ENCODE measurements at places on chromosomes 2 and 18.

DNA sequence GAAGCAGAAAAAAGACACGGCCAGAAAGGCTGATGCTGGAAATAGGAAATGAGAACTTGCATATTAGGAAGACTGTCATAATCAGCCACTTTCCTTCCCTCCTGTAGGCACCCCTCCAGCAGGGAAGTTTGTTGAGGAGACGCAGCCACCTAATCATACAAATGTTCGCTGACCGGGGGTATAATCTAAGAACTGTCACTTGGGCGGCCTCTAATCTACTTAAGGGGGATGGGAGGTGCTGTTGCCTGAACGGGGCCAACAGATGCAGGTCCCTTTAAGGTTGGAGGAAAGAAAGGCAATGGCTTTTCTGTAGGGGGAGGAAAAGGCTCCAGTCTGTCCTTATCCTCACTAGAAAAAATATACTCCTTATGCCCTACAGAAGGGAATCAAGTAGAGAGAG, 50.6 kb downstream of the DNAJC10 start:
- DNase-seq: no peak

GRCh38 chr2:8153258-8153718, 528.6 kb upstream of the ID2 start:
- no peak for DNase-seq

DNA sequence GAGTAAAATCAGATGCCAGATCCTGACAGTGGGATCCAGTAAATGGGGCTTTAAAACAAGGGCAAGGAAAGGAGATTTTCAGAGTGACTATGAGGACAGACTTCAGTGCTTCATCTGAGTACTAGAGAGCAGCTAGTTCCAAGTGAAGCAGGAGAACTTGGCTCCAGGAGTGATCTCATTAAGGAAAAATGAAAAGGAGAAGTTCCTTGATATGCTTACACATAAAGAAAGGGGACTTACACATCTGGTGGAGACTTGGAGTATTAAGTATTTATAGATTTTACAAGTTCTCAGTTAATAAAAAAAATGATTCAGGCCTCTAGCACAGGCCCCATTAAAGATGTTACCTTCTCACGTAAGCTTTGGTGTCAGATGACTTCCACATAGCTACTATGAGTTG, 105.8 kb downstream of the ICOS start:
- no peak for DNase-seq

- DNase-seq: no peak
Measured at GRCh38 chr2:85091838-85092237, 41.4 kb upstream of the TCF7L1 start.

DNA sequence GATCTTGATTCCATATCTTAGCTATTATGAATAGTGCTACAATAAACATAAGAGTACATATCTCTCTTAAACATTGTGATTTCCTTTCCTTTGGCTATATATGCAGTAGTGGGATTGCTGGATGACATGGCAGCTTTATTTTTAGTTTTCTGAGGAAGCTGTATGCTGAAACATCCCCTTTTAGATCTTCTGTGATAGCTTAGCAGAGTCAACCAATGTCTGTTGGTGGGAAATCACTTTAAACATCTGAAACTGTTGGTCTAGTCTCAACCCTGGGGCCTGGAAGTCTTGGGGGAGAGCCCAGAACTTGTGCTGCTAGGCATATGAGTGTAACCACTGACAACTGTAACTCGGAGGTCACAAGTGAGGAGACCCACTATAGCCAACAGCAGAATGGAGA, 378.6 kb upstream of the SLC14A2 start:
- DNase-seq: no peak

- DNase-seq: no peak
Measured at GRCh38 chr2:70381821-70382220, 80.0 kb upstream of the FAM136A start.

DNA sequence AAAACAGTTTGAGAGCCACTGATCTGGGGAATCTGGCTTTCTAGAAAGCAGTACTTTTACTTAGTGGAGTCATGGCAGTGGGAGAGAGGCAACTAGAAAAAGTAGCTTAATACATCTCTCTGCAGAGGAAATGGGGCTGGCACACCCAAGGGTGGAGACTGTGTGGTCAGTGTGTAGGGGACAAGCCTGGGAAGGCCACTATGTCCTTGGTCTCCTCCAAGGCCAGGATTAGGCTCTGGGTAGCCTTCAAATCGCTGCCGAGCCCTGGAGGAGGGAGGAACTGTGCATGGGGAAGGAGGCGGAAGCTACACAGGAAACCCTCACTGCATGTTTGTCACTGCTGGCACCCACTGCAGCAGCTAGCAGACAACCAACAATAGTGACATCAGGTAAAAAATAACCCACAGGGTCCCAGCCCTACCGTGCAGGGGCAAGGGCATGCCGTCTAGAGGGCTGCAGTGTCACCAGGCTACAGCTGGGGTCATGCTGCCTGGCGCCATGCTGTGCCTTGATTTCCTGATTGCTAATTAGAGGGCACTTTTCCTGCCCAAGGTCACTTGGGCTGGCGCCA, 34.8 kb downstream of the LBH start:
- DNase-seq: no peak

GRCh38 chr2:139064159-139064558, 284.0 kb upstream of the NXPH2 start:
- DNase-seq: no peak

GRCh38 chr18:37425222-37425621, 140.4 kb downstream of the CELF4 start:
- DNase-seq: no peak

DNA sequence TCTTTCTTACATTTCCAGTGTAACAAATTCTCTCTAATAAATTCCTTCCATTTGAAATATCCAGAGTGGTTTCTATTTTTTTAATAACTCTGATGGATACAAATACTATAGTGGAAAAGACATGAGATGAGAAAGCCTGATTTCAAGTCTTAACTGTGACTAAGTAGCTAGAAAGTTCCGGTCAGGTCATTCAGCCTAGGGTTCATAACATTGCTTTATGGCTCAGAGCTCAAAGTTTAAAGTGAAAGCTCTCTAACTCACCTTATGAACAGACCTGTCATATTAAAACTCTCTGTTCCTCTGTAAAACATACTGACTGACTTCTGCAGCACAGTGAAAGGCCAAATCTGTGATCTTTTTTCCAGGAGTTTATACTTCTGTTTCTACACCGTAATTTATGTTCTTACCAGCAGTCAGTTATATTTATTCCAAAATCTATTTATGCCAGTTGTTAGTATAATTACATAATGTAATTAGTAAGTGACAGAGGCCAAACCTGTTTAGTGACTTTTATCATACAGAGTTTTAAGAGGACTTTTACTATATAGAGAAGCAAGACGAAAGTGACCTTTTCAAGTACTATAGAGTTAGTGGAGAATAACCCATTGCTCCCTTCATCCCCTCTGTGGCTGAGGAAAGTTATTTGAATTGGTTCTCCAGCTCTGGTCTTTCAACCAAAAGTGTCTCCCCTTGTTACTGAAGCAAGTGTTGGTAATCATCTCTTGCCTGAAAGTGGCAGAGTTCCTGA, 118.8 kb upstream of the PDE1A start:
- no peak for DNase-seq

- no peak for DNase-seq
Measured at GRCh38 chr2:75621228-75621627, 25.4 kb upstream of the MRPL19 start.

DNA sequence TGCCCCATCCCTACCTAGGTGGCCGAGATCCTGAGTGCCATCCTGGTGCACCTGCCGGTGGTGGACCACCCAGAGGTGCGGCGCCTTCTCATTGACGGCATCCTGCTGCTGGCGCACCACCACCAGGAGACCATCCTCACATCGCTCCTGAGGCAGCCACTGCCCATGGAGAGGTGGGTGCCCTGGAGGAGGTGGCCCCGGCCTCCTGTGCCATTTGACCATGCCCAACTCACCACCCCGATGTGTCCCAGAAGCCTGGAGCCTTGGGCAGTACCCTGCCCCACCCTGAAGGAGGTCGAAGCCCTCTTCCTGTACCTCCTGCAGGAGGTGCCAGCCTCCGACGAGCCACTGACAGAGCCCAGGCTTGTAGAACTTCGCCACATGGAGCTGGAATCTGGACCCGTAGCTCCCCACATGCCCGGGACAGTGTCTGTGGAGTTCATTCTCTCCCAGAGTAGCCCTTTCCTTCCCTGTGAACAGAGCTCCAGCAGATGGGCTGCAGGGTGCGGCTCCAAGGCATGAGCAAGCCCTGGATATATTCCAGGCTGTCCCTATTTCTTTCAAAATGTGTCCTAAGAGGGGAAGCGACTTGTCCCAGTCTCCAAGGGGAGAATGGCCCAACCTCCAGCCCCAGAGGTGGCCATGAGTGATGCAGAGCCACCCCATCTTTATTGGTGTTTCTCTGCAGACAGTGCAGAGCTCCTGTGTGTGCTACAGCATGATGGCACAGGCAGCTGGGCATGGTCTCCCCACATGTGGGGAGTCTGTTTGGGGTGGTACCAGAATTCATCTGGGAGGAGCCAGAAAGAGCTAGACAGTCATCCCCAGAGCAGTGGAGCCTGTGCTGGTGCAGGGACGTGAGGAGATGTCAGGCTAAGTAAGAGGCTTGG, 34.2 kb downstream of the HJURP start:
- DNase-seq: no peak

GRCh38 chr2:3131636-3132326, 245.8 kb downstream of the EIPR1 start:
- DNase-seq: no peak

- DNase-seq: no peak
Measured at GRCh38 chr18:25175558-25176517, 176.1 kb downstream of the ZNF521 start.

DNA sequence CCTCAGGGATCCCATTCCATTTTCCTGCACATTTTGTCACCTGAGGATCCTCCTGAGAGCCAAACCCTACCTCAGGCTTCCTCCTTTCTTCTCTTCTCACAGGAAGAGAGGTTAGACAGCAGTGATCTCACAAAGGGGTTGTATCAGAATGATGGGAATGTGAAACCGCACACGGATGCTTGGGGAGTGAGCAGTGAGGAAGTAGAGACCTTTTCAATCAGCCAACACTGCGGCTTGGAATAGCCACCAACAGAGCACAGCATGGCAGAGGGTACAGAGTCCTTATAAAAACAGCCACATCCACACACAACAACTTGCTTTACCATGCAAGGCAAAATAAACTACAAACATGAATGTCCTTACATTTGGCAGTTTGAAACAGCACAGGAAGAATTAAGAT, 8.7 kb downstream of the TMEM182 start:
- no peak for DNase-seq

- DNase-seq: no peak
Measured at GRCh38 chr18:22513721-22514481, 96.2 kb upstream of the CTAGE1 start.

DNA sequence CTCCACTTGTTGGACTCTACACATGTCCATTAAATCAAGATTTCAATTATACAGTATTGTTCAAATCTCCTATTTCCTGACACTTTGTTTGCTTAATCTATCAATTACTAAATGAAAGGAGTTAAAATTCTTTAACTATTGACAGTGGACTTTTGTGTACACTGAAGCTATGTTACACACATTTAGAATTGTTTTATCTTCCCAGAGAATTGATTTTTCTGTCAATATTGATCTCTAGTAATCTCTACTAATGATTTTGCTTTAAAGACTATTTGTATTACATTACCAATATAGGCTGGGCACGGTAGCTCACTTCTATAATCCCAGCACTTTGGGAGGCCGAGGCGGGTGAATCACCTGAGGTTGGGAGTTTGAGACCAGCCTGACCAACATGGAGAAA, 215.7 kb downstream of the WDPCP start:
- no peak for DNase-seq

DNA sequence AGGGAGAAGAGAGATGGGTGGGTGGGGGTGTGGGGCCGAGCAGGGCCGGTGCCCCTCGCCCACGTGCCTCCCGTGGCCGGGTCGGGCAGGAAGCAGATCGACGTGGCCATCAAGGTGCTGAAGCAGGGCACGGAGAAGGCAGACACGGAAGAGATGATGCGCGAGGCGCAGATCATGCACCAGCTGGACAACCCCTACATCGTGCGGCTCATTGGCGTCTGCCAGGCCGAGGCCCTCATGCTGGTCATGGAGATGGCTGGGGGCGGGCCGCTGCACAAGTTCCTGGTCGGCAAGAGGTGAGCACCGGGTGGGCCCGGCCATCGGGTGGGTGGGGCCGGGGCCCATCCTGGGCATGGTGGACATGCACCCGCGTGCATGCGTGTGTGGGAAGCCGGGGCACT, 21.8 kb downstream of the ZAP70 start:
- DNase-seq: no peak

DNA sequence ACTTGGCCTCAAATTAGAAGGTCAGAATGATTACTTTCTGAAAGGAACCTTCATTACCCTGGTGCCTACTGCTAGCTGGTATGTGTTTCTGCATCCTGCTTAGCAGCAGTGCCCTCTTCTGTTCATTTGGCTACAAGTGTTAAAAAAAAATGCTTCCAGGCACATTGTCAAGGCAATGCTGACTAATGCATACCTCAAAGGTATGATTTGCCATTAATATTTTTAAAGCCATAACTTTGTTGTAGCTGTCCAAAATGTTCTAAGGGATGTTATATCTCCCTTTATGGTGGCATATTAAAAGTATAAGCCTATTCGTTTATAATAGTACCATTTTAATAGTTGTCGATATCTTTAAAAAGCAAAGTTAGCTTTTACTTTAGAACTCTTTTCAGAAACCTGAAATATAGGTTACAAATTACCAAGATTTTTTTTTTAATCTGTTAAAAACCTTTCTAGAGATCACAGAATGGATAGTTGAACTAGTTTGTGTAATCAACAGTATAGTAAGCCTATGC, 52.0 kb upstream of the FAM171B start:
- DNase-seq: peak; percentile 54

DNA sequence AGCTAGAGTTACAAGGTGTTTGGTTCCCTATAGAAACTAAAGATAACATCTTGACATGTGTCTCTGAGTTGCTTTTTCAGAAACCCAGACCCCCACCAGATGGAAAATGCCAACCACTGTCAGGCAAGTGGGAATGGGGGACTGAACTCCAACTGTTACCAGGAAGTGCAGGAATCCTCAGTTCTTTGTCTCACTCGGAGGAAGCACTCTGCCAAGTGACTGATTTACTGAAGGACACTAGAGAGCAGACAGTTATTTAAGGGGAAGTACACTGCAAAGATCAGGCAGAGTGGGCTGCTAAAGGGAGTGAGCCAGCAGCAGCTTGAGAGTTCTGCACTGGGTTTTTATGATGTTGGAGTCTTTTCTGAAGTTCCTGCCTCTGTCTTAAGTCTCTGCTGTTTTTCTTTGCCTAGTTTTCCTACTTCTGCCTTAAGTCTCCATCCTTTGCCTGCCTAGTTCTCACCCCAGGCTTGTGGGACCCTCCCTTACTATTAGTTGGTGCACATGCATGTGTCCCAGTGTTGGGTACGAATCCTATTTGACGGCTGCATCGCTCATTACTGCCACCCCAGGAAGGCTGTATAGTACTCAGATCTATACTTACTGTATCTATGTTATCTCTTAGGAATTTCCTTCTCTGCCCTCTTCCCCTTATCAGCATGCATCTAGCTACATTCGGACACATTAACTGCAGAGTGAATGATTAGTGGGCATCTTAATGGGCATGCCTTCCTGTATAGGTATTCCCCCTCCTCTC, 97.1 kb downstream of the TEX51 start:
- DNase-seq: no peak

All from D341Med (cell line).